ENCODE measurements at places on chromosomes 11 and 22. TPM values are rescaled to one million over a fixed set of nuclear protein-coding genes. Genes with fewer than 3 reads are reported as not detected.

- DNase-seq = no peak
These were observed 31.5 kb downstream of the PARVG start for GRCh38 chr22:44211946-44212930.

- no peak for DNase-seq
These were observed 4.5 kb downstream of the FAM118A start for GRCh38 chr22:45314054-45314721.

Gene PTGDR2
- polyA plus RNA-seq = 5.7 TPM

- DNase-seq = no peak
These were observed 14.1 kb downstream of the HRAS start for GRCh38 chr11:521177-521688.

DNA sequence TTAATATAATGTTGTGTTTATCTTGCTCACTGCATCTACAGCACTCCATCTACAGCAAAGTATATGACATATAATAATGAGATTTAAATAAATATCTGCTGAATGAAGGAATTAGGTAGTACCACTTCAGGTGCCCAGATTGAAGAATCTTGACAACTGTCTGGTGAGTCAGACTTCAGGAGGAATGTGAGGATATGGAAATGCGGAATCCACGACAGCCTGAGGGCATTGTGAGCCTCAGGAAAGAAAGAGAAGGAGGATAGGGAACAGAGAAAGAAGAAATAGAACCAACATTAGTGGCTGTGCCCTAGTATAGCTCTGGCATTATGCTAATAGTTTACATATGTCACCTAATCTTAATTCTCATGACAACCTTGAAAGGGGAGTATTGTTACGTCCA is 304.4 kb downstream of the AASDHPPT start:
- no peak for DNase-seq

- DNase-seq = no peak
These were observed 84.8 kb upstream of the PAX6 start for GRCh38 chr11:31895926-31896325.

- DNase-seq = no peak
These were observed 8.1 kb downstream of the RIC8A start for GRCh38 chr11:215581-216037.

DNA sequence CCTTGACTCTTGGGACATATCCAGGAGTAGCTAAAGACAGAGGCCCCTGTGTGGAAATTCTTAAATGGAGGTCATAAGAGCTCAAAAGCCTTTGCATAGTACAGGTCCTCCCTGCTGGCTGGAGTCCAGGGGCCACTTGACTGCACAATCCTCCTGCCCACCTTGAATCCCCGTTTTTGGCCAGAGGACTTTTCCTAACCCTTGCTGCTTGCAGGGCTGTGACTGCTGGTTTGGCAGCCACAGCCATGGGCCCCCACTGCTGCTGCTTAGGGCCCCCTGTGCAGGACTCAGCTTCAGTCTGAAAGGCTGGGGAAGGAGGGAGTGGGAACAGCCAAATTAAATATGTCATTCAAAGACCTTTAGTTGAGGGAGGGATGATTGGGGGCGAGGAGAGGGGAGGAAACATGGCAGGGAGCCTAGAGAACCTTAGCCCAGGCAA is 33.4 kb downstream of the ARHGAP1 start:
- no peak for DNase-seq

Gene SOX6
- polyA plus RNA-seq = 5.1 TPM

GRCh38 chr11:70641369-70641768 is 243.0 kb downstream of the CTTN start:
- no peak for DNase-seq

DNA sequence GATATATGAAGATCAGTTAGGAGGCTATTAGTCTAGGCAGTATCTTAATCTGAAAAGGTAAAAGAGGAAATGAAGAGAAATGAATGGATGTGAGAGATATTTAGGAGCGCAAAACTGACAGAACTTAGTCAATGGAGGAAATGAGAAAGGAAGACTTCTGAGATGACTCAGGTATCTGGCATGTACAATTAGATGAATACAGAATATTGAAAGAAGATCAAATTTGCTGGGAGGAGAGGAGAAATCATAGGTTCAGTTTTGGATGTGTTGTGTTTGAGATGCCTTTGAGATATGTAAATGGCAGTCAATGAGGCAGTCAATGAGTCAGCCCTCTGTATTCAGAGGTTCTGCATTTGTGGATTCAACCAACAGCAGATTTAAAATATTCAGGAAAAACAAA is 42.9 kb upstream of the GAB2 start:
- no peak for DNase-seq

Gene MRGPRE
- polyA plus RNA-seq = 0.33 TPM

GRCh38 chr11:112366012-112366411 is 105.4 kb upstream of the PLET1 start:
- no peak for DNase-seq

All from pancreas (tissue), 10 donors.